ENCODE measurements at places on chromosomes 5 and 9. TPM values are rescaled to one million over a fixed set of nuclear protein-coding genes. Genes with fewer than 3 reads are reported as not detected.

ATP10B gene
- total RNA-seq = not detected

HTR1A gene
- not detected for total RNA-seq

MAT2B gene
- total RNA-seq = 24.3 TPM

GABRA1 gene
- total RNA-seq = not detected

WDR41 gene
- 13.5 TPM for total RNA-seq

PCDHB5 gene
- total RNA-seq = 0.12 TPM

LSM11 gene
- 5.1 TPM for total RNA-seq

ANKRD18A gene
- total RNA-seq = 2.2 TPM

KIAA1958 gene
- 4.2 TPM for total RNA-seq

KIF4B gene
- not detected for total RNA-seq

TYRP1 gene
- total RNA-seq = not detected

CSF1R gene
- not detected for total RNA-seq

TNFSF8 gene
- total RNA-seq = not detected

CMYA5 gene
- total RNA-seq = 0.15 TPM

SLC28A3 gene
- total RNA-seq = not detected

DNA sequence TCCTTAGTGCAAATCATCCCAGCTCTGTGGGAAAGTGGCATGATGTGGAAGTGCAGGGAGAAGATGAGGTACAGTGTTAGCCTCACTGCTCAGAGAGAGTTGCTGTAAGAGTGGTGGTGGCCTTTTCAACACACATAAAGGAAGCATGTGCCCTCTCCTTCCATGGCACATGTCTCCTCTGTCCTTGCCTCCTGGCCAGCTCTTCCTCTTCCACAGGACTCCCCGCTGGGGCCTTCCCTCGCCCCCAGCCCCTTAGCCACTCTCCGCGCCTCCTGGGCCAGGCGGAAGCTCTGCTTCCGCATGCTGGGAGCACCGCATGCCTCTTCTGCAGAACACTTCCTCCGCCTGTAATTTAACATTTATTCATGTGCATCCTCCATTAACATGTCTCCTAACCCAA lies 4.8 kb upstream of the KCNMB1 start:
- DNase-seq = no peak

GRCh38 chr9:133163504-133164172 lies at the start of gene GBGT1:
GBGT1 (minus strand) TSS chr9:133163914; CDS start chr9:133162412, 1,502 bp downstream.
- no peak for DNase-seq

GRCh38 chr5:163916376-163916775 lies 411.0 kb downstream of the MAT2B start:
- no peak for DNase-seq

GRCh38 chr9:69078581-69078980 lies 43.0 kb downstream of the FXN start:
- DNase-seq = no peak

- no peak for DNase-seq
These were observed 3.3 kb downstream of the SEPTIN8 start for GRCh38 chr5:132773601-132774355.

DNA sequence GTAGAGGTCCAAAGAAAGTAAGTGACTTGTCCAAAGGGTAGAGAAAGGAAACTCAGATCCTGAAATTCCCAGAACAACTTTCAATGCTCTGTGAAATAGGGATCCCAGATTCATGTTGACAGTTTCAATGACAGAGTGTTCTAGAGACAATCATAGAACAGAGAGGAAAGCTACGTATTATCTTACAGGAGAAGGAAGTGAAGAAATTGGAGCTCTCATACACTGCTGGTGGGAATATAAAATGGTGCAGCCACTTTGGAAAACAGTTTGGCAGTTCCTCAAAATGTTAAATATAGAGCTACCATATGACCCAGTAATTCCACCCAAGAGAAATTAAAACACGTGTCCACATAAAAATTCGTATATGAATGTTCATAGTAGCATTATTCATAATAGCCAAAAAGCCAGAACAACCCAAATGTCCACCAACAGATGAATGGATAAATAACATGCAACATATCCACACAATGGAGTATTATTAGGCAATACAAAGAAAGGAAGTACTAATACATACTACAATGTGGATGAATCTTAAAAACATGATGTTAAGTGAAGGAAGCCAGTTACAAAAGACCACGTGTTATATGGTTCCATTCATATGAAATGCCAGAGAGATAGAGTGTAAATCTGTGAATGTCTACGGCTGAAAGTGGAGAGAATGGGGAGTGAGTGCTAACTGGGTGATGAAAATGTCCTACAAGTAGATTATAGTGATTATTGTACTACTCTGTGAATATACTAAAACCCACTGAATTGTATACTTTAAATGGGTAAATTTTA lies 197.1 kb downstream of the NTRK2 start:
- DNase-seq = no peak

DNA sequence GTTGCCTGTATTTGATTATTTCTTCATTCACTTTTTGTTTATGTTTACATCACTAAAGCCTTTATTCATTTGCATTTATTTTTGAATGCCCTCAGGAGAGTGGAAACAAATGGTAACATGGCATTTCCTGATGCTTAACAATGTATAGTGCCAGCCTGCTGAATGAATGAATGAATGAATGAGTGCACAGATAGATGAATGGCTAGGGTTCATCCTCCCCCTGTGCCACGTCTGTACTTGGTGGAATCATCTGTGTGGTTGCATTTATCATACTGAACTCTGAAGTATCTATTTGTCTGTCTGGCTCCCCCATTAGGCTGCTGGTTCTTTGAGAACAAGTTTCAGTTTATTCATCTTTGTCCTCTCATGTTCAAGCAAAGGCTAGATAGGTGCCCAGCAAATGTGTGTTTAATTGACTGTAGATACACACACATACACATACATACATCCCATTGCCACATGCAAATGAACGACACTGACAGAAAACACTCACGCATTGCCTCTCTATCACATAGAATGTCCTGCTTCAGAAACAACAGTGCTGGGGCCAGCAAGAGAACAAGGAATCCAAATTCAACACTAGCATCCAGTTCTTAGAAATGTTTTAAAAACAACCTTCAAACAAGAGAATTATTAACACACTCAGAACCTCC lies 150.4 kb downstream of the PAPPA start:
- no peak for DNase-seq

- no peak for DNase-seq
These were observed 26.3 kb downstream of the PTPA start for GRCh38 chr9:129137292-129138143.

DNA sequence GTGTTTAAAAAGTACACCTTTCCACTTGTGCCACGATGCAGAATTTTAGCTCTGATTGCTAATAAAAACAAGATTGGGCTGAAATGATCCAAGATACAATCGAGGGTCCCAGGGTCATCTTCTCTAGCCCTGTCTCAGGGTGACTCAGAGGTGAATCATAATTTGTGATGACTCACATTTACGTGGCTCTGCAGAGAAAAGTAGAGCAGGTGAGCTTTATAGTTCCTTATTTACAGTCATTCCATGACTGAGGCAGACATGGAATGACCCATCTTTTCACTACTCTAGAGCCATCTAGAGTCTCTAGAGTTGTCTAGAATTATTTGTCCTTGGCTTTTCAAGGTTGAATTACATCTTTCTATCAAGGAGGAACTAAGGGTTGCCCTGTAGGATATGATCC lies 155.2 kb downstream of the GAS1 start:
- DNase-seq = peak; percentile 87

- DNase-seq = no peak
These were observed 92.9 kb downstream of the LRRC70 start for GRCh38 chr5:62671479-62671878.

- DNase-seq = peak; percentile 93
These were observed 189.4 kb downstream of the CCDC192 start for GRCh38 chr5:127892467-127893207.

- no peak for DNase-seq
These were observed 28.1 kb upstream of the CKMT2 start for GRCh38 chr5:81205058-81205457.

- DNase-seq = peak; percentile 18
These were observed 727 bp downstream of the RHOBTB3 start for GRCh38 chr5:95731571-95732554.

DNA sequence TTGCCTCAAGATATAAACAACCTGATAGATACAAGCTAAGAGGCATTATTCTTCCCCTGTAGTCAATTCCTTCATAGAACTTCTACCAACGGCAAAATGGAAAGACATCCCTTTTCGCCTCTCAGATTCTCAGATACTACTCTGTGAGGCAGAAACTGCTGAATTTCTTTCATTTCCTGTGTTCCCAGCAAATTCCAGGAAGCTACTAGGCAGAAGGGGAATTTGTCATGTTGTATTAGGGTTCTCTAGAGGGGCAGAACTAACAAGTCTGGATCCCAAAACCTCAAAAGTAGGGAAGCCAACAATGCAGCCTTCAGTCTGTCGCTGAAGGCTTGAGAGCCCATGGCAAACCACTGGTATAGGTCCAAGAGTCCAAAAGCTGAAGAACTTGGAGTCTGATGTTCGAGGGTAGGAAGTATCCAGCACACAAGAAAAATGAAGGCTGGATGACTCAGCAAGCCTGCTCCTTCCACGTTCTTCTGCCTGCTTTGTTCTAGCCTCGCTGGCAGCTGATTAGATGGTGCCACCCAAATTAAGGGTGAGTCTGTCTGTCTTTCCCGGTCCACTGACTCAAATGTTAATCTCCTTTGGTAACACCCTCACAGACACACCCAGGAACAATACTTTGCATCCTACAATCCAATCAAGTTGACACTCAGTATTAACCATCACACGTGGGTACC lies 15.2 kb downstream of the RNF180 start:
- no peak for DNase-seq

DNA sequence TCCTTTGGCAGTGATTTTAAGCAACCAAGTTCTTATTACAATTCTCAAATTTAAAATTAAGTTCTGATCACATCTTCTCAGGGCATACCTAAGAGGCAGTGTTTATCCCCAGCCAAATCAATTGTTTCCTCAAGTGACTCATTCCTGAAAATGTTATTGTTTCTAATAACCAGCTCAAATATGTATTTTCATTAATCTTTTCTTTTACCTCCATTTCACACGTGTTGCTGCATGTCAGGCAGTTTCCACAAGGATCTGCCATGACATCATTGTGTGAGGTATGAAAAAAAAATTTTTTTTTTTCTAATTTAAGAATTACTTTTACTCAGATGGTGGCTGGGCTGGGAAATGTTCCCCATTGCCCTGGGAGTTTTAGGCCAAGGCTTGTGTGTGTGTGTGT lies 113.0 kb upstream of the NTRK2 start:
- DNase-seq = no peak

DNA sequence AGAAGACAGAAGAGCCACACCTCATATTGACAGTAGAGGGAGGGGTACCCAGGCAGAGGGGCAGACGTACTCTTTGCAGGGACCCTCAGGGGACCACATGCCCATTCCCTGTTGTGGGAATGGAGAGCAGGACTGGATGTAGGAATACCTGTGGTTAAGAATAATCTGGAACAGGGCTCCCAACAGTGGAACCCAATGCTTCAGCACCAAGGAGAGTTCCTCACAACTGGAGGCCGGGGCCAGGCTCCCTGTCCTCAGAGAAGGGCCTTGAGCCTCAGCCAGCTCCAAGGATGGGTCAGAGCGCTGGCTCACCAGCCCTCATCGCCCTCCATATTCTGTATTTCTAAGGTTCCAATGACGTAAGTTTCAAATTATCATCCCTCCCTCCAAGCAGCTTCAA lies 7.4 kb upstream of the SHC3 start:
- peak; percentile 11 for DNase-seq

GRCh38 chr9:76900884-76901440 lies 5.0 kb downstream of the PRUNE2 start:
- no peak for DNase-seq

GRCh38 chr5:58767104-58767503 lies 184.2 kb downstream of the RAB3C start:
- no peak for DNase-seq

GRCh38 chr5:38167562-38167996 lies 90.8 kb upstream of the EGFLAM start:
- DNase-seq = no peak

DNA sequence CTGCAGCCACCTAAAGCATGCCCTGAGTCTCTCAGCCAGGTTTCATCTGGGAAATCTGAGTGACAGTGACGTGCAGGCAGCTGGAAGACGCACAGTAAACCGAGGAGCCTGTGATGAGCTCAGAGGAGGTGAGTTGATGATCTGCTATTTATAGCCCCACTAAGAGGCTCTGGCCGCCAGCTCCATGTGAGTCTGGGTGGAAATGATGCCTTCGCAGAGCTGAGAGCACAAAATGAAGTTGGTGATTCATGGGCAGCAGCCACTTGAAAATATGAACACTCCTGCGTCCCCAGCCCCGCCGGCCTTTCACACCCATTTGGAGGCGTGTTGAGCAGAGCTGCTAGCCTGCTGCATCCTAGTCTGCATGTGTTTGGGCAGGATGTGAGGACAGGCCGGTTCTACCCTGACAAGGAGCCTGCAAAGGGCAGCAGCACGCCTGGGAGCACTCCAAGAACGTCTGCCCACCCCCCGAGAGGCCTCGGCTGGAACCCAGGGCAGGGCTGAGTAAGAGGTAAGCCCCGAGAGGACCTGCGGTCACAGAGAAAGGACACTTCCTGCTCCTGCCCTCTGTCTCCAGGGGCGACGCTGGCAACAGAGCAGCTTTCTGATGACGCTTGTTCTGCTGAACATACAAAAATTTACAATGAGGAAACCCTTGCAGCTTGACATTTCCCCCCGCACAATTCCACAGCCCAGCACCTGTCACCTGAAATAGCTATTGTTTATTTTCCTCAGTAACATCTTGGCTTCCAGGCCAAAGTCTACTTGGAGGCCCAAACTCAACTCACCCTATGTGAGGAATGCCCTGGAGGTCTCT lies 25.1 kb upstream of the CDKN2AIPNL start:
- DNase-seq = peak; percentile 86

DNA sequence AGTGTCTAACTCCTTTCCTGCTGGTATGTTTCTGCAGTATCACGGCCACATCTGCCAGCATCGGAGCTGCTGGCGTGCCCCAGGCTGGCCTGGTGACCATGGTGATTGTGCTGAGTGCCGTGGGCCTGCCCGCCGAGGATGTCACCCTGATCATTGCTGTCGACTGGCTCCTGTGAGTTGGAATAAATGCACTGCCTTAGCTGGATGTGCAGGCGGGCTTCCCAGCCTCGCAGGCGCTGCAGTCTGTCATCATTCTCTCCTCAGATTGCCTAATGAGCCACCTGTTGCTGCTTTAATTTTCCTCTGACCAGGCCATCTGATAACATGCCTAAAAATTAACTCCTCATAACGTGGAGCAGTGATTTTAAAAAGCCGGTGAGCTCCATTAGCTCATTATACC lies 79.1 kb upstream of the PLPP6 start:
- DNase-seq = no peak

DNA sequence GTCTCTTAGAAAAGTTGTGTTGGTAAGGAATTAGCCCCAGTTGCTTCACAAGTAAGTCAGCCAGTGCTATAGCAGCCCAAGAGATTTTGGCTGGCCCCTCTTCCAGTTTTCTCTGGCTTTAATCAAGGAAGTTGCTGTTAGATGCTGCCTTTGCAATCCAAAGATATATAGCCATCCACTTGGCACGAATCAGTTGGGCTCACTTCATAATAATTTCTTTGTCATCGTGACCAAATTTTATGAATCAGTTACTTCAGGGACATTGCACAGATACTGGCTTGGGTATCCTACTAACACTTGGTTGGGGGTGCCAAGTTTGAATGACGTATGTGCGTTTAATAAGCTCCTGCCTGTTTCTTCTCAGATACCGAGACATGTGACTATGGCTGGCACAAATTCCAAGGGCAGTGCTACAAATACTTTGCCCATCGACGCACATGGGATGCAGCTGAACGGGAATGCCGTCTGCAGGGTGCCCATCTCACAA lies 81.5 kb downstream of the VCAN start:
- DNase-seq = no peak

GRCh38 chr5:57307516-57307915 lies 133.7 kb downstream of the GPBP1 start:
- no peak for DNase-seq

- peak; percentile 31 for DNase-seq
These were observed 47.1 kb upstream of the MATR3 start for GRCh38 chr5:139246394-139246793.

- DNase-seq = no peak
These were observed at the start of gene PSD2 for GRCh38 chr5:139795074-139796001. PSD2 (plus strand) TSS chr5:139795808; CDS start chr5:139809441, 13,633 bp downstream.
